LHCN-M2 (cell line): ENCODE measurements at places on chromosomes 12 and 14. TPM values are rescaled to one million over a fixed set of nuclear protein-coding genes. Genes with fewer than 3 reads are reported as not detected.

HOXC4 gene
- total RNA-seq = 2.9 and 4.2 TPM in 2 replicates

CAPZA3 gene
- total RNA-seq = not detected in 2 replicates

- peak; percentile 73 for DNase-seq
Measured at GRCh38 chr12:52230364-52231281, 2.4 kb upstream of the KRT7 start.

- no peak for DNase-seq
Measured at GRCh38 chr14:60512126-60512525, 3.2 kb downstream of the SIX6 start.

GRCh38 chr14:95235351-95235750, 78.0 kb upstream of the DICER1 start:
- DNase-seq = no peak

GRCh38 chr12:58776144-58776543, 144.2 kb downstream of the LRIG3 start:
- DNase-seq = no peak
